ENCODE measurements at places on chromosomes 2 and 18. TPM values are rescaled to one million over a fixed set of nuclear protein-coding genes. Genes with fewer than 3 reads are reported as not detected.
A peak's percentile ranks its signal among the peaks of the same experiment; 100 is the strongest.

OTOF gene
- not detected for total RNA-seq

GRCh38 chr2:118321432-118322105, 233.3 kb downstream of the INSIG2 start:
- no peak for DNase-seq

DNA sequence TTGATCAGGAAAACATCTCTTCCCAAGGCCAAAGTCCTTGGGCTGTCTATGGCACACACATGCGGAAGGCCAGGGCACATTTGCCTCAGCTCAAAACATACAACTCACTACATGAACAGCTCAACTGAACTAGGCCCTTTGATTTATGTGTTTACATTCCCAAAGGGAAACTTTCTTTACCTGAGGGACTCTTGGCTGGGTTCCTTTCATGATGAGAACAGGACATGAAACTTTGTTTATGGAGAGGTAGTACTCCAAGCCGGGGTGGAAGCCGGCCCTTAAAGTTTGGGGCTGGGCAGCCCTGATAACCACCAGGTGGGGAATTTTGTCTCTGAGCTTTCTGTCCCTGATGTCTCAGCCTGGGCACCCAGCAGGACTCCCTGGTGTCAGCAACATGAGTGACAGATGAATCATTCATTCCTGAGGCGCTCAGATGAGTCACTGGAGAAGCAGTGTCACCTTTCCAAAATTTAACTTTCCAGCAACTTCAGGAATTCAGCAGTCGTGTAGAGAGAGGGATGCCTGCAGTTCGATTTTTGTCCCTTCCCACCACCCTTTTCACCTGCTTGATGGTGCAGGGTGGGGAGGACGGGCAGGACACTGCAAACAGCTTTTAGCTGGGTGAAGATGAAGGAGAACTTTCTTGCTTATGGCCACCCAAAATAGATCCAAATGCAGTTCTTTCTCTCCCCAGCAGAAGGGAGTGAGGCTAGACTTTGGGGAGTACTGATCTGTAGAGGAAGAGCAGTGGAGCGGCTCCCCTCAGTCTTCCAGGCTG, 331.6 kb downstream of the DYSF start:
- no peak for DNase-seq

DNA sequence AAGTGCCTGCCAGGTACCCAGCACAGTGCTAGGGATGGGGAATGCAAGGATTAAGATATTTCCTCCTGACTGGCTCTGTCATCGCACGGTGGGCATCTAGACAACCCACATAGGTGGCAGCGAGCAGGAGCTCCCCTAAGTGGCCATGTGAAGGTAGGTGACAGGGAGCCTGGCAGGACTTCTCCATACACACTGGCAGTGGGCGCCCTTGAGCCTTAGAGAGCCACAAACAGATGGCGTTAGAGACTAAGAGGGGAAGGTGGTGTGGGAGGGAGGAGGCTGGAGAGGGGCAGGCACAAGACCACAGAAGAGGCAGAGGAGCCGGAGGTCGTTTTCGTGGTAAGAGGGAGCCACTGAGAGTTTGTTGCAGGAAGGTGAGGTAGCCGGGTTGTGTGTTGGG, 15.2 kb downstream of the PRELID3A start:
- DNase-seq = peak; percentile 21

DNA sequence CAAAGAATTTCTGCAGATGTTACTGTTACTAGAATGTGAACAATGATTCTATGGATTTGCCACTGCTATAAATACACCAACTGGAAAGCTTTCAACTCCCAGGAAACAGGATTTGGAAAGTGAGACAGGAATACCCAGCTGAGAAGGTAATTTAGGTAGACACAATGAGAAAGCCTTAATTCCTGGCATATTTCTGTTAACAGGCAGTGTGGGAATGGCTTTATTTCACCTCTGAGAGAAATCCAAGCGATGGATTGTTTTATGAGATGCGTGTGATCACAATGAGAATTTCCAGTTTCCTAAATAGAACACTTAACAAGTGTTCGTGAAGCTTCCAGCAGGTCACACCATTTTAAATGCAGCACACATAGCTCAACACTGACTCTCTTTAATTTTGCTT, 133.0 kb downstream of the SLC8A1 start:
- DNase-seq = no peak

SKOR2 gene
- total RNA-seq = not detected

- DNase-seq = no peak
Observed at GRCh38 chr18:3967359-3968180, 487.5 kb downstream of the DLGAP1 start.

IL1RN gene
- total RNA-seq = 2.6 TPM

DNA sequence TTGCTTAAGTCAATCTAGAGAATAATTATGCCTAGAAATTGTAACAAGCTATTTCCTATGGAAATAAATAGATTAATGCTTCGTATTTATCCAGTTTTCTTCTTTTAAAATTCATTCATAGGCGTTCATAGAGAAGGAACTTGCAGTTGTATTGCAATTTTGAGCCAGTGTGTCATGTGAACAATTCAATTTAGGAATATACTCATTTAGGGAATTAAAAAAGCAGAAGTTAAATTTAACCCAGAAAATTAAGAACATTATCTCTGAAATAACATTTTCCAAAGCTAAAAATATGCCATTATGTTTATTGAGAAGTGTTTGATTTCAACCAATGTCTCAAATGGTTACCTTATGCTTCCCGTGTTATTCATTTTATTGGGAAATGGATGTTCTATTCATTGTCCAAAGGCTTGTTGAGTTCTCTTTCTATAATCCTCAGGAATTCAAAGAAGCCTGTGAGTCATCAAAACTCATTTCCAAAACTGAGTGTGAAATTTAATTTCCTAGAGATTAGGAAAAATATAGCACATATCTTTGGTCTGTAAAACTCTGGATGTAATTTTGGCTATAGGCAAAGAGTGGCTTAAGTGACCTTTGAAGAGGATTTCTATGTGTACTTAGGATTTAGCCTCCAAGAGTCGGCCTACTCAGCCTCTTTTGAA, 99.7 kb downstream of the SLC8A1 start:
- DNase-seq = no peak

DNA sequence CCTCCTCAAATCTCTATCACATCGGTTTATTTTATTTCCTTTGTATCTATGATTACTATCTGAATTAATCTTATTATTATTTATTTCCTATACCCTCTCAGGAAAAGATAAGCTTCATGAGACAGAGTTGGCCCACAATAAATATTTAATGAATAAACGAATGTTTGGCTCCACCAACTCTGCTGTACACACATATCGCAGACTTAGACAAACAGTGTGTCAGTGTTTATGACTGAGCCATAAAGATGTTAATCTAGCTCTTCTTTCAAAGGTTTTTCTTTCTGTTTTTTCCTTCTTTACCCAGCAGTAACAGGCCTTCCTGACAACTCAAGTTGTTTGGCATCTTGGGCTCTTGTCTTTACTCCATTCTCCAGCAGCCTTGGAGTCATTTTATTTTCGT, 329.5 kb downstream of the CDH2 start:
- DNase-seq = no peak

GRCh38 chr2:23219666-23220065, 165.3 kb upstream of the KLHL29 start:
- no peak for DNase-seq

CNNM4 gene
- 98.5 TPM for total RNA-seq

GRCh38 chr2:191015831-191016230, 1.9 kb upstream of the STAT1 start:
- DNase-seq = no peak

ALPI gene
- 15.9 TPM for total RNA-seq

VAMP8 gene
- total RNA-seq = 268 TPM

GRCh38 chr2:230640540-230641011, 72.1 kb upstream of the CAB39 start:
- DNase-seq = no peak

DNA sequence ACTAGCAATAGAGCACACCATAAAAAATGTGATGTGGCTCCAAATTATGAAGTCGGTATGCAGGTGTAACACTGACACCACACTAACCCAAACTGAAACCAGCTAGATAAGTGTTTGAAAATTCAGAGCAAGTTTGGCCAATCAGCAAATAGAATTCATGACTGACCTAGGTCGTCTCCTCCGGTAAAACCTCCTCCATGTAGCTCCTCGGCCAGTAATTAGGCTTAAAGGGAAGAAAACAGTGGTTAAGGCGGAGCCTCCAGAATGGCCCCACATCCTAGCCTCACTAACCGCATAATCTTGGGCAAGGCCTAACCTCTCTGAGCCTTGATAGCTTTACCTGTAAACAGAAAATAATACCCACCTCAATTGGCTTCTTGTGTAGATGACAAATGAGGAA, 30.1 kb downstream of the C1D start:
- DNase-seq = no peak

SCYGR4 gene
- total RNA-seq = not detected

DNA sequence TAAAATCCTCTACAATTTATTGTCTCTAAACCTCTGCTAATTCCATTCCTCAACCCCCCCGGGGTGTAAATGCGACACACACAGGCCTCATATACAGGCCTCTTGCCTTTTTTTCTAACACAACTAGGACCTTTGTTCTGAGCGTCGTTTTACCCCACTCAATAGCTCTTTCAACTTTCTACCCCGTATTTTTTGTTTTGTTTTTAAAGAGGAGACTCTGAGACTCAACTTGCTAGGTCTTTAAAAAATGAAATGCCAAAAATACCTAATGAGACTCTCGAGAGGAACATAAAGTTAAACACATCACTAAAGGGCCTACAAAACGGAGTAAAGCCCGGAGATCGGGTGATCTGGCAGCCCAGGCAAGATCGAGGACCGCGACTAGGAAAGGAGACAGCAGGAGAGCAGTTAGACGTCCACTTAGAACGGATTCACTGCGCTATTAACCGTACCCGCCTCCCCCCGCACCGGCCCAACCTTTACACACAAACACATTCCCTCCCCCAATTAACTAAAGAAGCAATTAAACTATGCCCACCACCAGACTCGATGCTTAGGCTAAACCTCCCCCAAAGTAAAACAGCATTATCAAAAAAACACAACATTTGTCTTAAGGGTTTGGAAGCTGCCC, 1.7 kb downstream of the TRIP12 start:
- no peak for DNase-seq

TFCP2L1 gene
- 149 TPM for total RNA-seq

DNA sequence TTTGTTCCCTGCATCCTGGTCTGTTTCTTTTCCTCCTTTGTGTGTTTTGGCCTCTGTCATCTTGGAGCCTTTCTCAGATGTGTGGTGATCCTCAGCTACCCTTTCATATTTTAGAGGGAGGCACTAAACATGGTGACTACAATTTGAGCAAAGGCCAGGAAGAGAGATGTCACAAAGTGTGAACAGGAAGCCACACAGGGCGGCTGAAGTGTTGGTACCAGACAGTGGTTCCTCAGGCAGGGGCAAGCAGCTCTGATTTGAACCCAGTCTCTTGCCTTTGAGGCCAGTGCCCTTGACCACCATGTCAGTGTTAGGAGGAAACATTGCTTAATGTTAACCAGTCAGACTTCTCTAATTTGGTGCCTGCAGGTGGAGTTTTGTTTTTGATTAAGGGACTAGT, 9.2 kb downstream of the LRRFIP1 start:
- no peak for DNase-seq

- no peak for DNase-seq
Observed at GRCh38 chr2:6793371-6793770, 72.3 kb downstream of the CMPK2 start.

GRCh38 chr2:41321351-41321750, 726.5 kb upstream of the PKDCC start:
- DNase-seq = no peak

DNA sequence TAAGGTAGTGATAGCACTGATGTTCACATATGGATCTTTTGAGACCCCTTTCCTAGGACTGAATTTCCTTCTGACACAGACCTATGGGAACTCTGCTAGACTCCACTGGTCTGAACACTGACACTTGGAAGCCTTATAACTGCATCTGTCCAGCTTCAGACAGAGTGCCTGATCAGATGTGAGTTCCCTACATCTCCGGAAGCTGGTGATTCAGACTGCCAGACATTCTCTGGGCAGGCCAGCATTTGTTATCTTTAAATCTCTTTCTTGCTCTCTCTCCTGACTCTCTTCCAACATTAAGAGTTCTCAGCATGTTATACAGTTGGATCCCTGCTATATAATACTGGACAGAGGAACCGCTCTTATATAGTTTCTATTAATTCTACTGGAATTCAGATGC, 408.5 kb downstream of the ZEB2 start:
- no peak for DNase-seq

SERPINB11 gene
- not detected for total RNA-seq

FSHR gene
- not detected for total RNA-seq

FAP gene
- total RNA-seq = 0.34 TPM

DNA sequence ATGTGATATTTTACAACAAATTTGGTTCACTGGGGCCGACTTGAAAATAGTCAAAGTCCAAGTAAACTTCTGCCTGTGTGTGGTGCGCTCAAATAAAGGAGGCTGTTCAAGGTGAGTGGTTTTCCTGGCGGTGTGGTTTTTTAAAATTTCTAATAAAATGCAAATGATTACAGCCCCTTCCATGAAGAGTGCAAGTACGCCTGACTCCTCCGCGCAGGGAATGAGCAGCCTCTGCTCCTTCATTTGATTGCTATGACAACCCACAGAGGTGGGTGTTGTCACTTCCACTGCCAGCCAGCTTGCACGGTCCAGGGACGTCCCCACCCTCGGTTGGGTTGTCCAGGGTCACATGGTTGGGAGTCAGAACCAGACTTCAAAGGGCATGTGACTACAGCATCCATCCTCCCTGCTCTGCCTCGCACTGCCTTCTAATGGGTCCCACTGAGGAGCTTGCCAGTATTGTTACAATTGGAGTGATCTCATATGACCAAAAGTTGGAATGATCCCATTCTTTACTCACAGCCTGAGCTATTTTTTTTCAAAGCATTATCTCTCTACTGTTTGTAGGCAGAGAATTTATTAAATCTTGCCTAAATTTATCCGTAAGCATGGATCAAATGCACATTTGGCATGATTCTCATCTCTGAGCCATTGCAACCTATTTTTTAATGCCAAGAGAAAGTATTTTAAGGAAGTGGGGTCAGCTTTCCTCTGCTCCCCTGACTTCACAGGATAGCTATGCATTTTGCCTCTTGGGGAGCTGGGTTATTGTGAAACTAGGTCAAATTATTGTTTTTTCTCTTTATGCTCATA, 121.3 kb downstream of the AGAP1 start:
- peak; percentile 47 for DNase-seq

DNA sequence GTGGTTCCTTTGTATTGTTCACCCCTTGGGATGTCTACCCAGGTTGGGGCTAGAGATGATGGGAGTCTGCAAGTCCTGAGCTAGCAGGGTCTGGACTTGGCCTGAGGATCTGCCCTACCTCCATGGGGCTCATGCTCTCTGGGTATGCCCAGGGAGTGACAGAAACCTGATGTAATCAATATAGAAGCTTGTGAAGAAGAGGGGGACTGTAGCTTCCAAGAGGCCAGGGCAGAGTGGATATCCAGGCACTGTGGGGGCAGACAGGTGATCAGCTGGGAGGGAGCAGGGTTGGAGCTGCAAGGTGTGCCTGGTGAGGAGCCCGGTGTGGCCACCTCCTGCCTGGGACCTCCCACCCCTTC, 164.2 kb downstream of the CTIF start:
- DNase-seq = no peak

GRCh38 chr2:205806143-205806905, 124.0 kb downstream of the NRP2 start:
- DNase-seq = peak; percentile 42

DNA sequence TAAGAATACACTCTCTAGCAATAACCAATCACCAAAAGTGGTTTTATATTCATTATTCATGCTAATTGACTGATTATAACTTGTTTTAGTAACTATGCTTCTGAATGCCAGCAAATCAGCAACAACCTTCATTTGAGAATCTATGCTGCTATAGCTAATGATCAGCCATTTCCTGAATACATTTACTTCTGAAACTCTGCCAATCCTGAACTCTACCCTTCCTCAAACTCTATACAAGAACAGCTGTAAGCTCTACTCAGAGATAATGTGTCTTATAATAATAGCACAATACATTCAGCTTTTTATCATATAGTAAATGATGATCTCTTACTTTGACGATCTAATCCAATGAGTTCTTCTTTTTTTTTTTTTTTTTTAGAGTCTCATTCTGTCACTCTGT, 85.7 kb upstream of the EPAS1 start:
- DNase-seq = no peak
